Activated CD8-positive, alpha-beta T cell treated with anti-CD3 and anti-CD28 coated beads for 36 hours (primary cell): ENCODE measurements at places on chromosomes 2 and 18.

DNA sequence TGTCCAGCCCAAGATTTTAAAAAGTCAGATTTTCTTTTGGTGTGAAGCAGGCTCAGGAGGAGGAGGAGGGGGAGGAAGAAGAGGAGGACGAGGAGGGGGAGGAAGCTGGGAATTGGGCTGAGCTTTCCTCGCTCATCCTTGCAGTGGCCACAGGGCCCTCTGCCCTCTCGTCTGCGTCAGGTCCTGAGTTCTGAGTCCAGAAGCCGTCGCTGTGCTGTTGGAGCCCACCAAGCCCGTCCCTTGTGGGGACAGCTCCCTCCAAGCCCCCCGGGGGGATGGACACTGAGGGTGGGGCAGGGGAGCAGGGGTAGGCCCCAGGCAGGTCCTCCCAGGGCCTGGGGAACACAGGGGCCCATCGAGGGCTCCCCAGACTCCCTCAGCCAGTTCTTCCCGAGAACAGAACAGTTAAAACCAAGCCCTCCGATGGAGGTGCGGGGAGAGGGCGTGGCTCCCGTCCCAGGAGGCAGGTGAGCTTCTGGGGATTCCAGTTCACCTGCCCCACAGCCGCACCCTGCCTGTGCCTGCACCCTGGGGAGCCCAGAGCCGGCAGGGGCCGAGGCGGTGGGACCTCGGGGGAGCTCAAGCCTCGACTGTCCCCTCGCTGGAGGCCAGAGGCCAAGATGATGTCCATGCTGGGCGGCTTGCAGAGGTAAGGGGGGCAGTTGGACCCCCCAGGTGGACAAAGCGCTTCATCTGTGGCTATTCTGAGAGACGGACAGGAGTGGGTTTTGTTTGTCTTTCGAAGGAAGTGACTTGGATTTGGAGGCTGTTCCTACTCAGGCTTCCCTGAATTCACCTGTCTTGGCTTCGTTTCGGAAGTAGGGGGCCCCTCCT is at the start of gene GAL3ST2:
Gene GAL3ST2 (plus strand): TSS at position 487 of the 834 bp plus-strand sequence. CDS start 134 bp downstream, at position 621.
- DNase-seq = no peak

DNA sequence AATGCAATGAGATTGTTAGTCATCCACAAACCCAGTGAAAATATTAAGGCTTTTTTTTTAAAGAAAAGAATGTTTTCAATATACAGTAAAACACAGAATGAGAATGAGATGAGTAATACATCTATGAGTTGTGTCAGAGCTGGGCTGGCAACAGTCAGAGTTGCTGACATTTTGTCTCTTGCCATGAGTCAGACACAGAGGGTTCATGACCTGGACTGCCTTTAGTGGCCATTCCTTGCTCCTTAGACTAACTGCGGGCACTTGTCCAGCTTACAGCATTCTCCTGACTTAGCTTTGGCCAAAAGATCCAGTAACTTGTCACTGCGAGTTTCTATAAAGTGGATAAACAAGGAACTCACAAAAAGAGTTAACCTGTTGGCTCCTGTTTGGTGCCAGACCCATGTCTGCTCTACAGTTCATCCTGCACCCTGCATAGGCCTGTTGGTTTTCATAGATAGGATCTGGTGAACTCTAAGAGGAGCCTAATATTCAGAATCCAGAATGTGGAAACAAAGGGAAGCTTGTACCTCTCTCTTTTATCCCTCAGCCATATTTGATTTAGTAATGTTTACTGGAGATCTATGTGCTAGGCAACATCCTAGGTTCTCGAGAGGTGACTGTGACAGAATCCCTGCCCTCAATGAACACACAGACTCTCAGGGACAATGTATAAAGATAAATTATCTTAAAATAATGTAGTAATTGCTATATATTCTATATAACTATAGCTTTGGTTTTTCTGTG is 391.5 kb upstream of the VWC2L start:
- DNase-seq = no peak

DNA sequence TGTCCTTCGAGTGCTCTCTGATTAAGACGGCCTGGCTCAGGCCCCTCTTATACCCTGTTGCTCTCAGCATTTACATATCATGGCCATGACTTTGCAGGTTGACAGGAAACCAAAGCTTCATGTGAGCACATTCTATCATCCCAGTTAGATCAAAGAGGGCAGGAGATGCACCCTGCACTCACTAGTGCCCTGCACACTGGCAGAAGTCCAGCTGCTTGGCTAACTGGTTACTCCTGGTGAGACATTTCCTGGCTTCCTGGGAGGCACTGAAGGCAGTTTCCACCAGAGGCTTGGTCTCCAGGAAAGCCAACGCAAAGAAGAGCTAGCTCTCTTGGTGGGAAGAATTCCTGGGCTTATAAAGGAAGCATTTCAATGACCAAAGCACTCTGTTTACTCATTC is 66.3 kb downstream of the LIPG start:
- no peak for DNase-seq

- no peak for DNase-seq
These were observed 104.9 kb downstream of the CERS6 start for GRCh38 chr2:168560817-168561499.

GRCh38 chr2:50491541-50492476 is 540.1 kb downstream of the NRXN1 start:
- peak; percentile 19 for DNase-seq

GRCh38 chr2:193566276-193566675 is 1371.5 kb upstream of the TMEFF2 start:
- no peak for DNase-seq

DNA sequence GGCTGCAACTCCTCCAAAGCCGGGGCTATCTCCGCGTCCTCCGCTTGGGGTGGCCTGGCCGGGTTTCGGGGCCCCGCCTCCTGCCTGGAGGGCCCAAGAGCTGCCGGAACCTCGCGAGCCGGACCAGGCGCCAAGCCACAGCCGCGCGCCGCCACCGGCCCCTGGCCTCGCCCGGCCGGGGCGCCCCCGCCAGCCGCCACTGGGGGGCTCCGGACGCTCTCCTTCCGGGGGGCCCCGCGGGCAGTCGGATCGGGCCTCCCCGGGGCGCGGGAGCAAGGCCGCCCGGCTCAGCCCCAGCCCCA is 17.4 kb upstream of the HAAO start:
- DNase-seq = peak; percentile 73

DNA sequence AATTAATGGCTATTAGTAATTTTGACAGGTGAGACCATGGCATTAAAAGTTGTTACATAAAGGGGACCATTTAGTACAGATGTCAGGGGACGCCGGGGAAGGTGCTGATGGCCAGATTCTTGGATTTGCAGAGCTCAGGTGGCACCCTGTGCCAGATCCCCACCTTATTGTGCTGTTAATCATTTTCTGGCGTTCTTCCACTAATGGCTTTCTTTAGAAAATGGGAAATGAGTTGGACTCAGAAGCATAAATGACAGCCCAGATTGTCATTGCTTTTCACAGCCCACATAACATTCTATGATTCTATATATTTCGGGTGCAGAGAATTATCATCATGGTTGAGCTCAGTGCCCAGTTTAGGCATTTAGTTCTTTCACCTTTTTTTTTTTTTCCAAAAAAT is 257.2 kb upstream of the TCF4 start:
- DNase-seq = no peak

- no peak for DNase-seq
These were observed 32.0 kb upstream of the C1QL2 start for GRCh38 chr2:119190321-119191111.

GRCh38 chr2:196242131-196242620 is 70.8 kb upstream of the STK17B start:
- DNase-seq = peak; percentile 31

DNA sequence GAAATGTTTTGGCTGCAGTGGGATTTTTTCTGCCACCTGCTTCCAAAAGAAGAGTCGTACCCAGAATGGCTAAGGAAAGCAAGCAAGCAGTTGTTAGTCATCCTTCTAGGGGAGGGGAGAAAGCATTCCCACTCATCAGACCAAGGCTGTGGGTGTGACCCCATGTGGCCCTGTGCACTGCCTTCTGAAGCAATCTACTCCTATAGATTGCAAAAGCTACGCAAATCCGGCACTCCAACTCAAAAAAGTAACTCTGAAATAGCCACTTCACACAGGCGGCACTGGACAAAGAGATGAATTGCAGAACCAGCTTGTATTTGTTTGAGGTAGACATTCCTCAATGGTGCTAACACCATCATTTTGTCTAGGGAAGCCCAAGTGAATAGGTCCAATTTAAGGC is 44.3 kb downstream of the ST3GAL5 start:
- no peak for DNase-seq

- DNase-seq = no peak
These were observed 122.2 kb upstream of the SMAD7 start for GRCh38 chr18:49072940-49073339.

GRCh38 chr18:44951748-44952147 is 271.1 kb downstream of the SETBP1 start:
- no peak for DNase-seq

DNA sequence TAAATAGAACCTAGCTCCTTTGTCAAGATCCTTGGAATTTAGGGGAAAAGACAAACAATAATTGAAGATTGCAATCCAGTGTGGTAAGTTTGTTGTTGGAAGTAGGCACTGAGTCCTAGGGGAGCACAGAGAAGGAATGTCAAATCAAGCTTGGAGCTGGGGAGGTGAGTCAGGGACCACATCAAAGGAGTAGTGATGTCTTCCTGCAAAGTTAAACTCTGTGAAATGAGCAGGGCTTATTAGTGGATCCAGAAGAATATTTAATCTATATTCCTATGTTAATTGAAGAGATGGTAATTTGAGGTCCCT is 41.7 kb upstream of the NABP1 start:
- no peak for DNase-seq

DNA sequence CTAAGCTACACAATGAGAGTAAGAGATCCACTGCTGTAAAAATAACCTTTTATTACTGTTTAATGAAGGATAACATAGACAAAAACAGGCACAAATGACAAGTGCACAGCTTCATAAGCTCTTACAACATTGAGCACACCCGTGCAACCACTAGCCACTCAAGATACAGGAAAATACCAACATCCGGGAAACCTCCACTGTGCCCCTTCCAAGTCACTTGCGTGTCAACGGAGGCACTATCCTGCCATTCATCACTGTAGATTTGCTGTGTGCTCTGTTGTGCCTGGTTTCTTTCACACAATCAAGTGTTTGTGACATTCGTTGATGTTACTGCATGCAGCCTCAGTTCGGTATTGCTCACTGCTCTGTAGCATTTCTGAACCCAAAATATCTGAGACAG is 292.9 kb upstream of the MYT1L start:
- no peak for DNase-seq

- DNase-seq = no peak
These were observed 32.5 kb upstream of the KCNE4 start for GRCh38 chr2:223019390-223019930.

DNA sequence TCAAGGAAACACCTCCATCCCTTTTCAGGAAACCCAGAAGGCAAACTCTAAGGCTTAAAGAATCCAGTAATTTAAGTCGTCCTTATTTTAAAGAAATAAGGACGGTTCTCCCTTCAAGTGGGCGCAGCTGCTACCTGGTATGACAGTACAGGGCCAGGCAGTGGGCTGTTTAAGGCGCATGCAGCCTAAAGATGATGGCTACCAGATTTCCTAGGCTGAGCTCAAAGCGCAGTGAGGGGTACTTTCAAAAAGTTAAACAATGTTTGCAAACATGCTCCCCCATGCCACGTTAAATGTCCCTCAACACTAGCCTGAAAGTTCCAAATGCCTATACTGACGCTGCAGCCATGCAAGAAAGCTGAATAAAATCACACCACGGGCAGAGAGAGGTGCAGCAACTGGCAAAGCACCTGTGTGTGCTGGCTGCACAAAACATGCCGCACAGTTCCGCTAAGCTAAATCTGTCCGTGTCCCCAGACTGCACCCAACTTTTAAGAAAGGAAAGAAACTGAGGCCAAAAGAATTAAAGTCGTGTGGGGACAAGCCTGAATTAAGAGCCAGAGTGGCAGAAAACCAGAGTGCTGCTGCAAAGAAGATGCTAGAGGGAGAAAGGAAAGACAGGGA is 583 bp downstream of the HIBCH start:
- DNase-seq = peak; percentile 37

GRCh38 chr2:163046615-163047014 is 208.0 kb upstream of the KCNH7 start:
- DNase-seq = no peak

DNA sequence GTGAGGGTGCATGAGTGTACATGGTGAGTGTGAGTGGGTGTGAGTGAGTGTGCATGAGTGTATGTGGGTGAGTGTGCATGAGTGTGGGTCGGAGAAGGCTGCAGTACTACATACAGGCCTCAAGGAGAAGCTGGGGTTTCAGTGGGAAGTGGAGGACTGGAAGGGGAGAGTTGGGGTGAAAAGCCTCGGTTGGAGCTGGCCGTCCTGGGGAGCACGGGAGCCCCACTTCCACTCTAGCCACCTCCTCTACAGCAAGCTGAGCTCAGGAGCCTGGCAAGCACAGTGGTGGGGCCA is 68.7 kb upstream of the HPCAL1 start:
- DNase-seq = no peak

DNA sequence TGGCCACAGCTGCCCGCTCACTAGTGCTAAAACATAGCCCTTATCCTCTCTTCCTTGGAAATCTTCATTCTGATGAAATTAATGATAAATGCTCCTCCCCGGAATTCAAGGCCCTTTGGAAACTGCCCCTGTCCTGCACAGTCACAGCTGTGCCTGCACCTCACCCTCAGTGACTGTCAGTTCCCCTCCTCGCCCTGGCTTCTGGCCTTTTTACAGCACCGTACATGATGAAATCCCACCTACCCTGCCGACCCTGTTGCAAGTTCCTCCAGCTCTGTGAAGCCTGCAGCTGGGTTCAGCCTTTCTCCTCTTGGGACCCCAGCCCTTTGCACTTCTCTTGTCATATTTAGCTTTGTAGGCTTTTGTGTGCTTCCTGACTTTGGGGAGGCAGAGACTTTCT is 48.4 kb downstream of the DCDC2C start:
- no peak for DNase-seq

GRCh38 chr18:46601141-46601805 is 55.7 kb downstream of the LOXHD1 start:
- no peak for DNase-seq

DNA sequence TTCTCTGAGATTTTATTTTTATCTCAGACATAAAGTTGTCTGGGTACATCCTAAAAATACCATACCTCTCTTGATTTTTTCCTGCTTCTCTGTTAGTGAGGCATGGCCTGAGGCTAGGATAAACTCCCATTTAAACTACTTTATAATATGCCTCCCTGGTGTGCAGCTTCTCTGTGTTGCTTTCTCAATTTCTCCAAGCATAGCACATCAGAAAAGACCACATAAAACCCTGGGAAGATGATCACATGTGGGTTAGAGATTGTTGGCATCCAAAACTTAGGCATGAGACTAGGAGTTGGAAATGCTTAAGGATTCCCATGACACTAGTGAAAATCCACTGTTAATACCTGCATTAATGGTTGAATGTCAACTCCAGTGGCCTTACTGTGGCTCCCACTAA is 254.6 kb downstream of the RND3 start:
- DNase-seq = no peak

DNA sequence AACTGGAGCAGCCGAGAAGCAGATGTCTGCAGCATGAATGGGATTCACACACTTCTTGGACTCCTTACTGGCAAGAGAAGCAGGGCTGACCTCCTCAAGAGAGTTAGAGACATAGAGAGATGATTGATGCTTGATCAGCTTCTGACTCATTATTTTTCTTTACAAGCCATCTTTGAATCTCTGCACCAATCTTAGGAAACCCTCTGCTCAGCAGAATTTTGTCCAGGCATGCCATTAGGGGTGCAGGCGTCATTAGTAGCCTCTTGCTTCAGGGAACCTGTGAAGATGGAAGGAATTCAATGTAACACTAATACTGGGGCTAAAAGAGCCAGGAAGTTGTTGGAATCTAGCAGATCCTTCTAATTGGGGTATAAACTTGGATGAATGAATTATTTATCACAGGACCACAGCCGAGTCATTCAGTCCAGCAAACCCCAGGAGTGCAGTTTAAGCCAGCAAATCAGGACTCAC is 151.8 kb downstream of the MGAT5 start:
- DNase-seq = no peak
